ENCODE measurements at places on chromosomes 16 and 17.

DNA sequence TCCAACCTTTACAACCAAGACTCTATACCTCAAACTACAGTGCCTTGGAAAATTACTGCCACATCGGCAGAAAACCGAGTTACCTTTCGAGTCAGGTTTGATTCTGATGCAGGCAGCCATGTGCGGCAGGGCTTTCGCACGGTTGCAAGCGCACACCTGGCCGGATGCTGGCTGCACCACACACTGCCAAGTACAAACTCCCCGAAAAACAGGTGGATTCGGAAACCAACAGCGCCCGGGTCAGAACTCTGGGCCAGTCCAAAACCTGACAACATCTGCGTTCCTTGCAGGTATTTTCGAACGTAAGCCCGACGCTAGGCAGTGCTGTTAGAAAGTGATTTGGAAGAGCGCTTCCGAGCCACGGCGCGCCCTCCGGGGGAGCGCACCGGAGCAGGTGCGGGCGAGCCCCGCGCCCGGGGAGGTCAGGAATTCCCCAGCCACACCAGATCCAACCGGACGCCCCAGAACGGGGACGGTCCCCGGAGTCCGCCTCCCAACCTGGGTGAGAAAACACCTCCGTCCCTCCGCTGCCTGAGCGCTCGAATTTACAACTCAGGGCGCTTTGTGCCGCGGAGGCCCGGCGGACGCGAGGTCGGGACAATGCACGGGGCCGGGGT lies 1.2 kb downstream of the USP7 start:
- DNase-seq: peak; percentile 18

DNA sequence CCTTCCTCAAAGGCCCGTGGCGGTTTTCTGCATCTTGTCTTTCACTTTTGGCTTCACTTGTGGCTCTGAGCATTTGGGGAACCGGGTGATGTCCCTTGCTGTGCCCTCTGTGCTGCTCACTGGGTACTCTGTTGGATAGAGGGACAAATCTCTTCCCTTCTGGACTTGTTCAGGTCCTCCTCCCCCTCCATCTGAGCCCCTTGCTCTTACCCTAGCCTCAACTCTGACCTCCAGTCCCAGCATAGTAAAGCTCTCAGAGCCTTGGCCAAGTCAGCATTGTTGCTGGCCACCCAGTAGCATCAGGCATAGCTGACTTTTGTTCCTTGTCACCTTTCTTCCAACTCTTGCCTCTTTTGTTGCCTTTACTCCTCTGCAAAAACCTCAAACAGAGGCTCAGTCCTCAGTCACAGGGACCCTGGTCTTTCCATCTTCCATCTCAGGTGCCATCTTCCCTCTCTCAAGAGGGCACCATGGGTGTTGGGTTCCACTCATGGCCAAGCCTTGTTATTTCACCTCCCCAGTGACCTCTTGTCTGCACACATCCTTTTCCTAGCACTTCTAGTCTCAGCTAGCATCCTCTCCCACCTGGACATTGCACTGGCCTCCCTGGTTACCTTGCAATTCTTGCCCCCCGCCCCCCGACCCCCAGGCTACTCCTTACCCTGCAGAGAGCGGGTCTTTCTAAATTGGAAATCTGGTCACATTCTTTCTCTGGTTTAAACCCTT lies 393 bp upstream of the PSMB10 start:
- DNase-seq: peak; percentile 43

DNA sequence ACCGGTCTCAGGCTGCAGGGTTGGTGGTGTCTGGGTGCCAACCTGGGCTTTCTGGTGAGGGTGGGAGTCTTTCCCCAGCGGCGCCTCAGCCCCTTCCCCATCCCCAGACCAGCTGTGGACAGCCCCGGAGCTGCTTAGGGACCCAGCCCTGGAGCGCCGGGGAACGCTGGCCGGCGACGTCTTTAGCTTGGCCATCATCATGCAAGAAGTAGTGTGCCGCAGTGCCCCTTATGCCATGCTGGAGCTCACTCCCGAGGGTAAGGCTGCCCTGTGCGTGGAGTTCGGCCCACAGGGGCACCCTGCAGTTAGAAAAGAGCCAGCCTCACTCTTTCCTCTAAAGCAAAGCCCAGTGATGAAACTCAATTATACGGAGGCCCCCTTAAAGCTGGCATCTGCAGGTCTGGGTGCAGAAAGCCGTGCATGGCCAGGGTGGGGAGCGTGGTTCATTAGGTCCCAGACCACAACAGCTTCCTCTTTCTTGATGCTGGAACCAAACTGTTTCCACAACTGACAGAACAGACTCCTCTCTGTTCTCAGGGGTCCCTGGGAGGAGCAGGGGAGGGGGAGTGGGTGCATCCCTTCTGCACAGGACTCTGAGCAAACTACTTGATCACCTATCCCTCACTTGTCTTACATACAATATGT lies 10.7 kb downstream of the GUCY2D start:
- no peak for DNase-seq

DNA sequence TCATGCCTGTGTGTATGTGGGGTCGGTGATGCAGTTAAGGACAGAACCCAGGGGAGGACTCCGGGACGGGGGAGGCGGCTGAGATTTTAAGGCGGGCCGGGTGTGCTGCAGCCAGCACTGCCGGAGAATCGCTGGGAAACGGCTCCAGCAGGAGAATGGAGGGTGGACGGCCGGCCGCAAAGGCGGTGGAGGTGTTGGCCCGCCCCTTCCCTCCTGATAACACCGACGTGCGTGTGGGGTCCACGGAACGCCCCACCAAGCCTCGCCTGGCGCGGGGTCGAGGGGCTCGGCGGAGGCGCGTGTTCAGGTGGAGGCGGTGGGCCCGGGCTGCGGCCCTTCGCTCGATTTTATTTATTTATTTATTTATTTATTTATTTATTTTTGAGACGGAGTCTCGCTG lies 633 bp downstream of the ZNF843 start:
- DNase-seq: no peak

DNA sequence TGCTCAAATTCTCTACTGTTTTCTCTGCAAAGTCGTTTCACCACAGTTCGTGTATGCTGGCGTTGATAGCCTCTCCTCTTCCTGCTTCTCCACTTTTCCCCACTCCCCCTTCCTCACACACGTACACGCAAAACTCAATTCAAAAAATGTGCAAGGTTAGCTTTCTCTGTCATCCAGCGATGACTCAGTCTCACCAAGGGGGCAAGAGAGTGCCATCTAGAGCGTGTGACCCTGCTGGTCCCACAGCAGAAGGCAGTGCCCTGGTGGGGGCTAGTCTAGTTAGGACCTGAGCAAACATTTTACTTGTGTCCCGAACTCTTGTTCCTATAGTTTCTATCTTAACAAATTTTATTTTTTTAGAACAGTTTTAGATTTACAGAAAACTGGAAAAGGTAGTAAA lies 121.2 kb upstream of the CHMP6 start:
- no peak for DNase-seq

DNA sequence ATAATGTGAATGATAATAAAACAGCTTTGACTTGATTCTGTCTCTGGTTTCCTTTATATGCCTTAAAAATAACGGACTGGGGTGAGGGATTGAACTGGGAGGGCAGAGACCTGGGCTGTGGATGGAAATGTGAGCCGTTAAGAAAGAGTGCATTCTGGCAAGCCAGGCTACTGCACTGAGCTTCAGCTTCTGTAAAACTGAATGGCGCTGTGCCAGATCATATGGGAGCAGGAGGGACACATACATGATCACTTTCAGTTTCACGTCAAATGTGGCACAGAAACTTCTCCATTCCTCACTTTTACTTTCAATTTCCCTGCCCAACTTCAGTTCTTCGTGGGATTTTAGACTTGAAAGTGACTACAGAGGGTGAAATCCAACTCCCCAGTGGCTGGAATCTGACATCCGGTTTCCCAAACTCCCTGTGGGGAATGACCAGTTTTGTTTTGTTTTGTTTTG lies 1.1 kb downstream of the MT2A start:
- peak; percentile 40 for DNase-seq

DNA sequence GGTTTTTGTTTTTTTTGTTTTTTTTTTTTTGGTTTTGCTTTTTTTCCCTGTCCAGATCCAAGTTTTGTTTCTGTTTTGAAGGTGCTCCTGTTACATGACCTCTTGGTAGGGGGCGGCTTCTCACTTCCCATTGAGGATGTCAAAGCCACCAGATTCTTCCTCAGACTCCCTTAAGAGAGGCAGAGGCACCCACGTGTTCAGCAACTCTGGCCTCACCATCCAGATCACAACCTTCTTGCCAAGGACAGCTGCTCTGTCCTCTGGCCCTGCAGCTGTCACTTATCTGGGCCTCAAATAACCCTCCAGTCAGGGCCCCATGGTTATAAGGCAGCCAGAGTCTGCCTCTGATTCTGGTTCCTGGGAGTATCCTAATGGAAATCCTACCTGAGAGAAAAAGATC lies 208.5 kb downstream of the STX8 start:
- no peak for DNase-seq

- no peak for DNase-seq
Observed at GRCh38 chr16:85520853-85521521, 92.1 kb upstream of the GSE1 start.

GRCh38 chr16:78599271-78599670 lies 499.8 kb downstream of the WWOX start:
- no peak for DNase-seq

DNA sequence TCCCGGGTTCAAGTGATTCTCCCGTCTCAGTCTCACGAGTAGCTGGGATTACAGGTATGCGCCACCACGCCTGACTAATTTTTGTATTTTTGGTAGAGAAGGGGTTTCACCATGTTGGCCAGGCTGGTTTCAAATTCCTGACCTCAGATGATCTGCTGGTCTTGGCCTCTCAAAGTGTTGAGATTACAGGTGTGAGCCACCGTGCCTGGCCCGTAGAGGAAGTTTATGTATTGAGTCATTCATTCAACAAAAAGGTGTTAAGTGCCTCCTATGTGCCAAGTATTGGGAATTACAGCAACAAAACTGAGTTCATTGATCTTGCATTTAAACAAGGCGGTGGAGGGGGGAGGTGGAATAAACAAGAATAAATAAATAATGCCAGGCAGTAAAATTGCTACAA lies 10.2 kb upstream of the CNOT1 start:
- no peak for DNase-seq

GRCh38 chr16:11061629-11062270 lies 117.4 kb downstream of the CLEC16A start:
- no peak for DNase-seq

DNA sequence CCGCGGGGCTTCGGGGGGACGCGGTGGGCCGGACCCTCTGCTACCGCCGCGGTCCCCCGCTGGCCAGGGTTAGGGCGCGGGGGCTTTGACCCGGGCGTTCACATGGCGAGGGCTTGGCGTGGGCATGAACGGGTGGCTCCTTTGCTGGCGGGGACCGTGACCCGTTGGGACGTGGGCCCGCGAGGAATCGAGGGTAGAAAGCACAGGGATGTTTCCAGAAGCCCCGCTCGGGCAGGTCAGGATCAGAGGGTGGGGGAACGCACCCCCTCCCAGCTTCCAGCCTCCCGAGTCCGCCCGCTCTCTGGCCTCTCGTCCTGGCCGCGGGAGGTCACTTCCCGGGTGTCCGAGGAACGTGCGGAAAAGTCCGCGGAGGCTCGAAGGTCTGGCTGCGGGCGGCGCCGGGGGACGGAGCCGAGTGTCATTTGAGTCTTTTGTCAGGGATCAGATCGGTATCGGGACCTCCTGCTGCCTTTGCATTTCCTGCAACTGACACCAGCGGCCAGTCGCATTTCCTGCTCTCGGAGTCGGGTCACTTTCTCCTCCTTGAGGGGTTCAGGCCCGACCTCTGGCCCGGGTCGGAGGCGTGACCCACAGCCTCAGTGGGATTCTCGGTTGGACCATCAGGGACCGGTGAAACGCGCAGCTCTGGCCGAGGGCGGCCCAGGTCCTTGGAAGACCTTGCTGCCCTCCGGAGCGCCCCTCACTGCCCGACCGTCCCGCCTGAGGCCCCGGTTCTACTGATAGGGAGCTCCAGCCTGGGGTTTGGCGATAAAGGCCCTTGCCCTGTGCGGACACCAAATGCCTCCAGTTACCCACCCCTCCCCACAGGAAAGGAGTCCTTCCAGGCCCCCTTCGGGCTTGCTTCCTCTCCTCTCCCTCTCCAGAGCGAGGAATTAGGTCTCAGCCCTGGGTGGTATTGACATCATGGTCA lies 702 bp upstream of the WNT3 start:
- DNase-seq: no peak

- no peak for DNase-seq
Observed at GRCh38 chr17:8728971-8729370, 15.7 kb downstream of the CCDC42 start.

GRCh38 chr16:24980077-24980793 lies 34.9 kb downstream of the ARHGAP17 start:
- no peak for DNase-seq

- no peak for DNase-seq
Observed at GRCh38 chr17:7820231-7820630, 13.8 kb upstream of the KDM6B start.

- no peak for DNase-seq
Observed at GRCh38 chr16:68995011-68995504, 110.4 kb upstream of the HAS3 start.

GRCh38 chr17:2030779-2031163 lies 818 bp downstream of the DPH1 start:
- no peak for DNase-seq

GRCh38 chr17:79106958-79107357 lies 32.3 kb downstream of the ENGASE start:
- no peak for DNase-seq

GRCh38 chr17:44115585-44116415 lies 7.6 kb downstream of the HDAC5 start:
- no peak for DNase-seq

- DNase-seq: no peak
Observed at GRCh38 chr17:55168958-55169687, 95.6 kb upstream of the HLF start.

GRCh38 chr16:53619235-53619634 lies 84.4 kb downstream of the RPGRIP1L start:
- DNase-seq: no peak

GRCh38 chr17:36614933-36615332 lies 13.6 kb downstream of the MRM1 start:
- DNase-seq: no peak

- no peak for DNase-seq
Observed at GRCh38 chr16:86080131-86080875, 181.3 kb downstream of the IRF8 start.

GRCh38 chr16:84406006-84406963 lies 37.9 kb downstream of the ATP2C2 start:
- DNase-seq: no peak

GRCh38 chr17:29215717-29216116 lies 30.9 kb upstream of the CRYBA1 start:
- DNase-seq: no peak

GRCh38 chr17:51435641-51436091 lies 175.3 kb downstream of the UTP18 start:
- DNase-seq: no peak

- no peak for DNase-seq
Observed at GRCh38 chr17:6893382-6894205, 62.1 kb upstream of the TEKT1 start.
